ENCODE measurements at places on chromosomes 3 and 15. TPM values are rescaled to one million over a fixed set of nuclear protein-coding genes. Genes with fewer than 3 reads are reported as not detected.

DNA sequence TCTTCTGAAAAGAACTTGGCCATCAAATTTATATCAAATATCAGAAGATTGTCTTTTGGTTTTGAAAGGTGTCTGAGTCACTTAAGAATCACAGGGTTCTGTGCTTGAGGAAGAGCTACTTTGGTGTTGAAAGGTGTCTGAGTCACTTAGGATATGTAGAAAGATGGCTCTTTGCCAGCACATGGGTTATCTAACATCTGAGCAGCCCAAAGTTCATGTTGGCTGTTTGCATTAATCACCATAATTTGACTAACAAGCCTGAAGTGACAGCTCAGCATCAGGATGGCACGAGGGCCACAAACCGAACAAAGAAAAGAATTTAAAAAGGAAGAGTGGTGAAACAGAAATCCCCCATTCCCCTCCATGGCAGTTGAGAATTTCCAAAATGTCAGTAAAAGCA lies 190.5 kb upstream of the CMC1 start:
- DNase-seq, result peak; percentile 21

DNA sequence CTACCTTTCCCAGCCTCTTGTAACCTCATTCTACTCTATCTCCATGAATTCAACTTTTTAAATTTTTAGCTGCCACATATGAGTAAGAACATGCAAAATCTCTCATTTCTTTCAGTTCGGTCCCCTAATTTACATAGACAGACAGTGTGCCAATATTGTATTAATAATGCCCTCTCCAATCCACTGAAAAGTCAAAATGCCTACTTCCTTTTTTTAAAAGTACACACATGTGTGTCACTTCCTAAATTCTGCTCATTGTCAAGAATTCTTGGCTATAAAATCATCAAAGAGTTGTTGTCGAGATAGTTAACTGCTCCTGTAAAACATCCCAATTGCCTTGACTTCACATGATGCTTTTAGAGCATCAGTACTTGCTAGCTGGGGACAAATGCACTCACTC lies 84.2 kb upstream of the IL12A start:
- no peak for DNase-seq

DNA sequence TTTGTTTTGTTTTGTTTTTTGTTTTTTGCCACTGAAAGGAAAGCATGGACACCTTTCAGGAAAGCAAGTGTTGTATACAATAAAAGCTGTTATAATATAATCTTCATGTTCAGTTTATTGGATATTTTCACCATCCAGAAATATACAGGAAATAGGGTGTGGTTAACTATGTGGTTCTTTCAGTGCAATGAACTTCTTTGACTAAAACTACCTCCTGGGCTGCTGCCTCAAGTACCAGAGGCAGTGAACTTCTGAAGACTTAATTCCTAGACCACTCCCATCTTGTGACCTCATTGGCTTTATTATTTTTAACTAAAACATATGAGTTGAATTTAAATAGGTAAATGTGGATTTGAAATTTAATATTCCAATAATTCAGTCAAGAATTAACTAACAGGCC lies 27.1 kb upstream of the TBL1XR1 start:
- DNase-seq, result no peak

GRCh38 chr3:1232276-1232675 lies 139.5 kb downstream of the CNTN6 start:
- DNase-seq, result no peak

DNA sequence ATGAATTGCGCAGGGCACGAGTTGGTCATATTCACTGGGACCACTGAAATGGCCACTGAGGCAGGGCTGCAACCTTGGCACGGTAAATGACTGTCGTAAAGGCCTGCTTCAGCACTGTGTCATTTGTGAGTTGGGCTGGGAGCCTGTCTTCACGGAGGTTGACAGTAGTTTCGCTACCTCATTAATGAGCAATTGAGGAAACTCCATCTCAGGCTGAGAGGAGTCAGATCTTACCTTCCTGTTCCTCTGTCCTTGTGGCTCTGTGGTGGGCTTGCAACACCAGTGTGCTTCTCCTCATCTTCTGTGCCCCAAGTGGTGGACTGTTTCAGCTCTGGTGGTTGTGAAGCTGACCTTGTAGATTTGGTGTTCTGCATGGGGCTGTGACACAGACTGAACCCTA lies 80.1 kb upstream of the EIF1B start:
- DNase-seq, result no peak

The WDR53 gene
- 16.9 TPM for total RNA-seq

The TIGIT gene
- total RNA-seq, result not detected

DNA sequence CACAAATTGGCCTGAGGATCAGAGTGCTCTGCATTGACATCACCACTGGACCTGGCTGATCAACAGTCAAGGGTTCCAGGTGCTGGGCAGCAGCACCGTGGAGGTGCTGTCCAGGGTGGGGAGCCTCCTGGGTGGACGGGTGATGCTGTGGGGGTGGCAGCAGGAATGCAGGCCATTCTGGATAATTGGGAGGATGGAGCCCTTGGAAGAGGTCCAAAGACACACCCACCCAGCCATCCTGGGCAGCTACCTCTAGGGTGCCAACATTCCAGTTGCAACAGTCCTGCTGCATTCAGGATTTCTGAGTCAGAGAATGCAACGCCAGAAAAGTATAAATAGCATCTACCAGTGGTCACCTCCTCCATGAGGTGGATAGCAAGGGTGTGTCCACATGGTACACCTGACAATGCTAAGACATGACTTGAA lies 26.8 kb downstream of the STARD5 start:
- peak; percentile 48 for DNase-seq

DNA sequence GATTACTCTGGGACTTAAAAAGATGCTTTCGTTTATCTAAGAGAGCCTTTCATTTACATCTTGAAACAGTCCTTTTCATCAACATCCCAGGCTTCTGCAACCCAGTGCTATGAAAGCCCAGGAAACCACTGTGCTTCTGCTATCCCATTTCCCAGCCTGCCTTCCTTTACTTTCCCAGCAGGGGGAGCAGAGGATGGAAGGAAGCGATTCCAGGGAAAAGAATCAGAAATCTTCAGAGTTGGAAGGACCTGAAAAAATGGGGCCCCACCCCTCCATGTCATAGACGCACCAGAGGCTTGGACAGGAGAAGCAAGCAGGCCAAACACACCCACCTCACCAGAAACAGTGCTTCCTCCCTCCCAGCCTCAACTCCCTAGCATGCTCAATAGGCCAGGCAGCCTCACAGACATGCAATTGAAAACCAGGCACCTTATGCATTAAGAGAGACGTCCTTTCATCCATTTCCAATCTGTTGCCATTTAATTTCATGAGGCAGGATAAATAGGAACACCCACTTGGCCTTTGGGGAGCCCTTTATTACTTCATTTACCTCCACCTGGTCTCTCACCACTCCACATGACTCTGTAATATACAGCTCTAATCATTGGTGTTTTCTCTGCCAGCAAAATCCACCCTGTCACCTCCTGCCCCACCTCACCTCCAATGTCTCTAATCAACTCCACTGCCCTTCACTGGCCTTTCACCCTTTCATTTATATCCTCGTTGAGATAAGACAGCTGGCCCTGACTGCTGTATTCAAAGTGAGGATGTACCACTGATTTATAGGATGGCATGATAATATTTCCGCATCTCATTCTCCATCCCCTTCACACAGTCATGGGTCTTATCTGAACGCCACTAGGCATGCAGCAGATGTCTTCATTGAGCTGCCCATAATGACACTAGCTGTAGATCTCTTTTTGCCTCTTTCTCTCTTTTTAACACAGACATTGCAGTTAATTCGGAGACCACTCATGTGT lies 583.9 kb downstream of the NTRK3 start:
- DNase-seq, result peak; percentile 6

The ROPN1 gene
- total RNA-seq, result not detected

DNA sequence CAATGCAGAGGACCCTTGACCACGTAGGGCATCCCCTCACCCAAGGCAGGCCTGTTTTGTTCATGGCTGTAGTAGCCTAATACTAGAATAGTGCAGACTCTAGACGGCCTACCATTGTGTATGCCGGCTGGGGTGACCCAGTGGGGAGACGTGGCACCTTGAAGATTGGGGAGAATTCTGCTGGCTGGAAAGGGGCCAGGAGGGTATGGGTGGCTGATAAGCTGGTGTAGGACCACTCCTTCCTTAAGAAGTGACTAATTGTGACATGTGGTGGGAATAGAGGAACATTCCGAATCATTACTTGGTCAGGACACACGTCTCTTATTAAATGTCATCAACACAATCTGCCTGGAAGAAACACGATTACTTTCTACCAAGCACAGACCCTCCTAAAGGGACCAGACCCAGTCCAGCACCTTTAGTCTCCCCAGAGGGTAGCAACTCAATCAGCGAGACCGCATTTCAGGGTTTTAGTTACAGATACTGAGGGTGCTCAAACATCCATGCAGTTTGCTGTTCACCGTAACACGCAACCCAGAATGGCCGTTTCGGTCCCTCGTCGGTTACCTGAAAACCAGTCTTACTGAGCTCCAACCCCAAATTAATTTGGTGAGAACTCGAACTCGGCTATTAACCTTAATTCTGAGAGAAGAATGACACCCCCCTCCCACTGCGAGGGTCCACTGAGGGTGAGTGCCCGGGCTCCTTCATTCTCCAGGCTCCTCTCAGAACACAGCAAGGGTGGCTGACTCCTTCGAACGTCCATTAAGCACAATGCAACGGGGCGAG lies 1.6 kb upstream of the KLF13 start:
- DNase-seq, result no peak

The HCN4 gene
- not detected for total RNA-seq

GRCh38 chr15:49196856-49197255 lies 26.8 kb downstream of the GALK2 start:
- no peak for DNase-seq

The KBTBD13 gene
- not detected for total RNA-seq

GRCh38 chr3:132253262-132253878 lies 63.8 kb upstream of the ACP3 start:
- DNase-seq, result peak; percentile 66

The CCDC54 gene
- not detected for total RNA-seq

DNA sequence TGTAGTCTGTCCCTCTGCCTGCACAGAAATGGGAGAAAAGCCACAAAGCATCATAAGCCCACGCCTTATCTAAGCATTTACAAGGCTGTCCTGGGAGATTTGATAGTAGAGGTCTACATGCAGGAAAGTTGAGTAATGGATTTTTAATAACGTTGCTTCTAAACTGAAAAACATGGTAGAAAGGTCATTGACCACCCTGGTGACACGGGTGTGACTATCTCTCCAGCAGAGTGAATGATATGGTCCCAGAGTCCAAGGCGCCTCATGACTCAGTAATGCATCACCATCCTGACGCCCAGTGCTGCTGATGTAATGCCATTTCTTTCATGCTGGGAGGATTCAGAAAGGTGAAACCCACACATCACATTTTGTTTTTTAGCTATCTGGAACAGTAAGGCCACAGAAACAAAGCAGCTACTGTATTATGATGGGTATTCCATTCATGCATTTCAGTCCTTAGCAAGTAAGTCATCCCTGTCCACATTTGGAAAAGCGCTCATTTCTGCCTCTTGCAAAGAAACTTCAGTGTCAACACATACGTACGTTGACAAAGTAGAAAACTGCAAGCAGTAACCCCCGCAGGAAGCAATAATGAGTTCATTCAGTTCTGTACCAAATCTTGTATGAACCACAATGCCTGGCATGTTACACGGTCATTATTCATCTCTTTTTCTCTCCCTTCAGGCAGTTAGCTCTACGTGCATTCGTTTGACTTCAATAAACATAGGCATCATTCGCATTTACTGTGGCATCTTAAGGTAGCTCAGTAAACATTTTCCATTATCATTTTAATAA lies 483.5 kb downstream of the GABRG3 start:
- DNase-seq, result peak; percentile 50

- DNase-seq, result peak; percentile 15
Measured at GRCh38 chr3:108089579-108089978, 1.3 kb downstream of the CD47 start.

The CLDN18 gene
- not detected for total RNA-seq

GRCh38 chr3:190504354-190505125 lies 9.3 kb upstream of the IL1RAP start:
- no peak for DNase-seq

The IL17RB gene
- 3.1 TPM for total RNA-seq

GRCh38 chr3:102904629-102905028 lies 469.8 kb downstream of the ZPLD1 start:
- DNase-seq, result no peak

GRCh38 chr15:77115179-77115578 lies 44.3 kb upstream of the TSPAN3 start:
- no peak for DNase-seq

The FSIP1 gene
- total RNA-seq, result 0.97 TPM

DNA sequence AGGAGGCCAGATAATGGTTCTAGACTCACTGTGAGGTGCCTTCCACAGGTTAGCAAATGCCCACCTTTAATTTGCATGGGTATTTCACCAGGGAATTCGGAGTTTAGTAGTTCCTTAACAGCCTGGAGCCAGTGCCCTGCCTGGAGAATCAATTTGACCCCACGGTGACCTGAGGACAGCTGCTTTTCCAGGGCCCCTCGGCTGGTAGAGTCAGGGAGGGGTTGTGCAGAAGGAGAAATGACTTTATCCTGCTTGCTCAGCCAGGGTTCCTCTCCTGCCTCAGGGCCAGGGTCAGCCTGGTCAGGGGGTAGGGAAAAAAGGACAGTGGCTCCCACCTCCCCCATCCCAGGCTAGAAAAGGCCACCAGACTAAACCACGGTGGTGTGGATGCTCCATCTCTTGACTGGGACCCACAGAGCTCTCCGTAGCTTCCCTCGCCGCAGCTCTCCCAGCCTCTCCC lies 12.0 kb downstream of the DLL4 start:
- no peak for DNase-seq

The INSYN1 gene
- total RNA-seq, result 0.21 TPM

The ANKRD63 gene
- 0.63 TPM for total RNA-seq

- DNase-seq, result no peak
Measured at GRCh38 chr15:43105077-43105736, 631 bp downstream of the UBR1 start.

DNA sequence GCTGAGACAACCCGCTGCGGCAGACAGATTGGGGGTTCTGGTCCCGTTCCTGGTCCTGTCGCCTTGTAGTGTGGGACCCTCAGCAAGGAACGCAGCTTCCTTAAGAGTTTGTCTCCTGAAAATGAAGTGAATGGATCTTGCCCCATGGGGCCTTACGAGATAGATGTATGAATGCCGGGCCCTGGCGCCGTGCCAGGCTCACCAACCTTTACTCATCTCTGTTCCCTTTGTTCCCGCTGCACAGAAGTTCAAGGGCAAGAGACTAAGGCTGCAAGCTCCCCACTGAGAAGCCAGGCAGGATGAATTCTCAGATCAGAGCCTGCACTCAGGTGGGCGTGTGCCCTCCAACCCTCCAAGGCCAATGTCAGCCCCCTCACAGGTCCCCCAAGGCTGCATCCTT lies 162.7 kb upstream of the IQSEC1 start:
- DNase-seq, result peak; percentile 57

The PPIB gene
- total RNA-seq, result 334 TPM

- DNase-seq, result peak; percentile 37
Measured at GRCh38 chr3:190101320-190102011, 19.2 kb downstream of the P3H2 start.

Data from Daoy (cell line).